Stimulated activated CD4-positive, alpha-beta T cell treated with anti-CD3 and anti-CD28 coated beads, TNF-alpha, amount 100 ng/mL, for 4 hours (primary cell): ENCODE measurements at places on chromosomes 3 and 15.

DNA sequence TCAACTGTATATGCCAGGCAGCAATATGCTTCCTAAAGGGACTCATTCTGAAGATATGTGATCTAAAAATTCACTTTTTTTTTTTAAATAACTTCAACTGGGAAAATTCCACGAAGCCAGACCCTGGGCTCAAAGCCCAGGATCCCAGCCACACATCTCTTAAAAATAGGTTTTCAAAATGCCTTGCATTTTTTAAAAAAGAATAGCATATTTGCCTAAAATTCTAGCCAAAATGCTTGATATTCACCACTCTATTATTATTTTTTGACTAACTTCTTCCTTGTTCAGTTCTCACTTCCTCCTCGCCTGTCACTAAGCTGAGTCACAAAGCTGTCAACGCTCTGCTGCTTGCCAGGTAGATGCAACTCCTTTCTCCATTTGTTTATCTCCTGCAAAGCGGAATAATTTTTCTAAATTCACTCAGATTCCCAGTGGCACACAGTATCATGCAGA lies 28.0 kb upstream of the VGLL4 start:
- no peak for DNase-seq

DNA sequence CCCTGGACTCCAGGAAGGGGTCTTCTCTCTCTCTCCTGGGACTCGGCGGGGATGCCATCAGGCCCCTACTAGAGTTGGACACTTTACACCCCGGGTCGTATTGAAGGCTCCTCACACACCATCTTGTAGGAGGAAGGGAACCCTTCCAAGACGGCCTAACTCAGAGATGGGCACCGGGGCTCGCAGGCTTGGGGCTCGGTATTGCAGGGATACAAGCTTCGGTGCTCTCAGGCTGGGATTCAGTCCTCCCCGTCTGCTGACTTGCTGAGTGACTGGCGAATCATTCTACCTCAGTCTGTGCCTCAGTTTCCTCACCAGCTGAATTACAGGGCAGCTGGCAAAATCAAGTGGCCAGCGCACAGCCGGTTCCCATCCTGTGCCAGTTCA lies 419 bp upstream of the CALML4 start:
- DNase-seq: no peak

GRCh38 chr3:186166036-186166435 lies 57.1 kb upstream of the ETV5 start:
- DNase-seq: no peak

- DNase-seq: no peak
Measured at GRCh38 chr3:149395107-149396089, 17.9 kb upstream of the TM4SF1 start.

- no peak for DNase-seq
Measured at GRCh38 chr3:107430214-107430995, 53.2 kb downstream of the CCDC54 start.

DNA sequence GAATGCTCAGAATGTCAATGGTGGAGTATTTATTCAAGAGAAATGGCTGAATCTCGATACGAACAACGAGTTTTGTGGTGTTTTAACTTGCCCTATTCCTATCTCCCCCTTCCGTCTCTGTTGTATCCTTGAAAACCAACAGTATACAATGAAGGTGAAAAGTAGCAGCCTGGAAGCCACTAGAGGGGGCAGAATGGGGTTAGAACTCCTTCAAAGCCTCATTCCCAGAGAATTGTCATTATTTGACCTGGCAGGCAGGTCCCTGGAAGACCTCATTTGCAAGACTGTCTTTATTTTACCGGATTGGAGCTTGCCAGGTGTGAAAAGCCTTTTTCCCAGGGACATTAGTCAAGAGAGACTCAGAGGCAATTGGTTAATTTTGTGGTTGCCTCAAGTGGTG lies 139.4 kb downstream of the LRRC28 start:
- no peak for DNase-seq

- DNase-seq: no peak
Measured at GRCh38 chr3:126569390-126569975, 10.8 kb upstream of the C3orf22 start.

DNA sequence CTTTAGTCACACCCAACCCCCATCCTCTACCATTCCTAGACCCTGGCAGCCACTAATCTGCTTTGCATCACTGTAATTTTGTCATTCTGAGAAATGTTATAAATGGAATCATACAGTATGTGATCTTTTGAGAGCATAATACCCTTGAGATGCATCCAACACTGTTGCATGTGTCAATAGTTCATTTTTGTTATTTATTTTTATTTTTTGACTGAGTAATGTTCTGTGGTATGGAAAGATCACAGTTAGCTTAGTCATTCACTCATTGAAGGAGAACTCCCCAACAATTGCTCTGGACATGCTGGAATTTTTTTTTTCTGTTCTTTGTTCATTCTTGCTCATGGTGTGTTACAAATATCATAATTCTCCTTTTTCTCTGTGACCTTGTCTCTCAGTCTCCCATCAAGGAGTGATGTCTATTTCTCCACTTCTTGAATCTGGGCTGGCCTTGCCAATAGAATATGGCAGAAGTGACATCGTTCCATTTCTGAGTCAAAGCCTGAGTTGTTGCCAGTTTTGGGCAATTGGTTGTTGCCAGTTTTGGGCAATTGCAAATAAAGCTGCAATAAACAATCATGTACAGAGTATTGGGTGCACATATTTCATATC lies 6.8 kb upstream of the ADPGK start:
- no peak for DNase-seq

DNA sequence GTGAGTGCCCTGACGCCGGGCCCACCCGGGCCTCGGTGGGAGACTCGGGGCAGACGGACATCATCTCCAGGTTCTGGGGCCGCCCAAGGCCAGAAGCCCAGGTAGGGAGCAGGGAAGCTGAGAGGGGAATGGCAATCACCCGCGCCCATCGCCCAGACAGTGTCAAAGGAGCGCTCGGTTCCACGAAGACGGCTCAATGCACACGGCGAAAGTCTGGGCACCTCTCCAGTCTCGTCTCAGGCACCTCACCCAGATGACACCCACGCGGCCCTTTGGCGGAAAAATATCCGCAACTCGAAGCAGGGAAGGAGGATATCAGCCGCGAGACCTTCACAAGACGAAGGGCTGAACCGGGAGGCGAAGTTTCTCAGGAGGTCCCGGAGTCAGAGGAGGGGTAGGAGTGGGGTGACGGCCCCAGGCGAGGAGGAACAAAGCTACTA lies 916 bp downstream of the IL17RD start:
- DNase-seq: no peak

GRCh38 chr3:187551416-187551815 lies 118.8 kb downstream of the SST start:
- no peak for DNase-seq

DNA sequence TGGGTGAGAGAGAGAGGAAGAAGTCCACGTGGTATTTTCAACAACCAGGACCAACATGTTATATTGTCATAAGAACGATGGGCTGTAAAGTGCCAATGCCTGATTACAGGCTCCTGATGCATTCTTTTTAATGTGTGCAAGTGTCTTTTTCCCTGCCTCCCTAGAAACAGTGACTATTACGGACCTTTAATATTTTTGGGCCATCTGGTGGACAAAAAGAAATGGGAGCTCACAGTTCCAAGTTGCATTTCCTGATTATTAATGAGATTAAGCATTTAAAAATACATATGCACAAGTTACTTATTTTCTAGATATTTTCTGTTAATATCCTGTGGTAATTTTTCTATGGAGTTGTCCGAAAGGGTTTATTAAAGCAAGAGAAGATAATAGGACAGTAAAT lies 530.2 kb downstream of the NR2F2 start:
- DNase-seq: no peak

- DNase-seq: no peak
Measured at GRCh38 chr3:67710396-67710795, 56.0 kb upstream of the SUCLG2 start.

DNA sequence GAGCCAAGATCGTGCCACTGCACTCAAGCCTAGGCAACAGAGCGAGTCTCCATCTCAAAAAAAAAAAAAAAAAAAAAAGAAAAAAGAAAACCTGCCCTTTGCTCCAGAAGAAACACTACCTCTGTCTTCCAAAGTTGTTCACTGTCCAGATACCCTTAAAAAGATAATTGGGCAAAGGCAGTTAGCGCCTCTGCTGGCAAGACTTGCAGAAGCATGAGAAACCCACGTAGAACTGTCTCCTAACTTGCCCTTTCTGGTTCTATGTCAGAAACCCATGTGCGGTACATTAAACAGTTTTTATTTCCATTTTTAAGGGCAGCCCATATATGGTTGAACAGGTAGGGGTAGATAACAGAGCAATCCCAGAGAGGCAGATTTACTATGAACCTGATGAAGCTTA lies 1026.4 kb downstream of the ROBO2 start:
- no peak for DNase-seq

DNA sequence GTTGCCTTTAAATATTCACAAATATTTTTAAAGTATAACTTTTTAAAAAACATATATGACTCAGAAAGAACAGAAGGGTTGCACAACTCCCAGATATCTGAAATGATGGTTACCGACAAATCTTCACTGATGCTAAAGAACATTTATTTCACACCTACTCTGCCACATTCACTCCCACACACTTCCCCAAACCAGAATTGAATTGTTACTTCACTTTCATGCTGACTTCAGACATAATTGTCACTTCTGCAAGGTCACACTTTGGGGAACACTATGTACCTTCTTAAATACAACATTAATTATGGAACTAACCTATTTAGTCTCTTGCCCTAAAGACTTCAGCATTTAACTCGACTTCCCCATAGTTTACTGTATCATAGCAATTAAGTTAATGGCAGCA lies 795.1 kb downstream of the FHIT start:
- no peak for DNase-seq
